Stimulated activated CD8-positive, alpha-beta memory T cell treated with anti-CD3 and anti-CD28 coated beads, Interleukin-2, amount 100 ng/mL, for 1 hour (primary cell): ENCODE measurements at places on chromosomes 5 and 9.

- DNase-seq = no peak
These were observed 84.8 kb downstream of the ADAMTS2 start for GRCh38 chr5:179260324-179261070.

DNA sequence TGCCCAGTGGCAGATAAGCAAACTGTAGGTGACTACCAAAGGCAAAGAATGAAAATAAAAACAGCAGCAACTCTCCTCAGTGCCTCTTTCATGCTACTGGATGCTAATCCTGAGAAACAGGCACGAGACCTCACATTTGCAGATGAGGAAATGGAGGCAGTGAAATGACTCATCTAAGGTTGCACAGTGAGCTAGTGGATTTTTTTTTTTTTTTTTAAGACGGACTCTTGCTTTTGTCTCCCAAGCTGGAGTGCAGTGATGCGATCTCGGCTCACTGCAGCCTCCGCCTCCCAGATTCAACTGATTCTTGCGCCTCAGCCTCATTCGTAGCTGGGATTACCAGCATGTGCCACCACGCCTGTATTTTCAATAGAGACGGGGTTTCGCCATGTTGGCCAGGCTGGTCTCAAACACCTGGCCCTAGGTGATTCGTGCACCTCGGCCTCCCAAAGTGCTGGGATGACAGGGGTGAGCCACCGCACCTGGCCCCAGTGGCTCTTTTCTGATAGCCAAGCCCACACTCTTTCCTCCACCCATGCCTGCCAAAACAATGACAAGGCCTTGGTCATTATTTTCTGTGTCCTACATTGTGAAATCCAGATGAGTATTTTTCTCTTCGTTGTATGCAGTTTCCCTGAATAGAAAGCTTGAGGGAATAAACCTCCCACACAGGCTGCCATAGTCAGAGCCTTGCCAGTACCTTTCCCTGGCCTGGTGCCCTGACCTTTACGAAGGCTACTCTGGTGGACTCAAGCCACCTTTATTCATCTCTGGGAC is 19.2 kb downstream of the DOCK2 start:
- no peak for DNase-seq

- DNase-seq = no peak
These were observed 50.5 kb upstream of the CTNNAL1 start for GRCh38 chr9:109063760-109064159.

DNA sequence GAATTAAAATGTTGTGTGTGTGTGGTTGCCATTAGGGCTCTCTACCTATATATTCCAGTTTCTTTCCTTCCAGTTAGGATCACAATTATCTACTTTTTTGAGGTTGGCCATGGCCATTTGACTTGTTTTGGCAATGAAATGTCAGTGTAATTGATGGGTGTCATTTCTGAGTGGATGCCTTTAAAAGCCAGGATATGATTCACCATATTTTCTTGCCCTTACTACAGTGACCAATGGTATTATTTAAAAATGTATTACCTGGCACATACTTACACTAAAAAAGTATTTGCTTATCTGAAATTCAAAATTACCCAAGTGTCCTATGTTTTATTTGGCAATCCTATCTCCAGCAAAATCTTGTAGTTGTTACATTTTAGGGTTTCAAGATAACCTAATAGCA is 258.7 kb upstream of the ACTBL2 start:
- DNase-seq = no peak

DNA sequence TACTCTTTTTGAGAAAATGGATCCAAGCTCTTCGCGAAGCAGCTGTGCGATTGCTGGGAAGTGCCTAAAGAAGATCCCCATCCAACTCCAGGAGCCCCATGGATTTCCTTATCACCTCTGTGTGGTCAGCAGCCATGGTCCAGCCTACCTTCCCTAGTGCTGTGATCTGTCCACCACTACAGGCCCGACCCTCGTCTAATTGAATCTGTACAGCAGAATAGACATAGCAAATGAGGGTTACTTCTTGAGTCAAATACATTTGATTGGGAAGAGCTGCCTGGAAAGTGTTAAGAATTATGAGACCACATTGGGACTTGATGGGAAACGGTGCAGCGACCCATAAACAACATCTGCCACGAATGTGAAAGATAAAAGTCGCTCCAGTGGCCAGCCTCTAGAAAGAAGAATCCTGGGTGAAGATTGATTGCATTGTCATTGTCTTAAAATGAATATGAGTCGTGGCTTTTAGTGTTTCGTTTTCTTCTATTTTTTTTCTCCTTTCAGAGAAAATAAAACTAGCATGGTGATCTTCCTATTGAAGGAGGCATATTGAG is 118.4 kb downstream of the PAM start:
- DNase-seq = no peak

GRCh38 chr5:113058269-113058668 is 81.7 kb downstream of the DCP2 start:
- no peak for DNase-seq

DNA sequence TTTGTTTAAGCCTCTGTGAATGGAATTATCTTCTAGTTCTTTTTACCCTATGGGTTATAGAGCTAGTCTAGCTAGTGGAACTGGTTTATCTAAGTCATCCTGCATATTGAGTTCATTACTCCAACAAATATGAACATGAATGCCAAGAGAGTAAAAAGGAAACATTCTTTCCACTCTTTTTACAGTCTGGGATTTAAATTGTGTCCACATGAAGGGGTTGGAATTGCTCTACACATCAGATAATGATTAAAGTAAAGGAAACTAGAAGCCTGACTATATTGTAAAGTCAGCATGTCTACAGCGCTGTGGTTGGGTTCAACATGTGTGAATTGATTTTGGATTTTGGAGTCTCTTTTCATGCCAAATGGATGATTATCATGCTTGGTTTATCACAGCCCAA is 173.1 kb downstream of the CCDC171 start:
- DNase-seq = no peak

GRCh38 chr9:93857528-93857927 is 97.6 kb downstream of the BARX1 start:
- DNase-seq = no peak

DNA sequence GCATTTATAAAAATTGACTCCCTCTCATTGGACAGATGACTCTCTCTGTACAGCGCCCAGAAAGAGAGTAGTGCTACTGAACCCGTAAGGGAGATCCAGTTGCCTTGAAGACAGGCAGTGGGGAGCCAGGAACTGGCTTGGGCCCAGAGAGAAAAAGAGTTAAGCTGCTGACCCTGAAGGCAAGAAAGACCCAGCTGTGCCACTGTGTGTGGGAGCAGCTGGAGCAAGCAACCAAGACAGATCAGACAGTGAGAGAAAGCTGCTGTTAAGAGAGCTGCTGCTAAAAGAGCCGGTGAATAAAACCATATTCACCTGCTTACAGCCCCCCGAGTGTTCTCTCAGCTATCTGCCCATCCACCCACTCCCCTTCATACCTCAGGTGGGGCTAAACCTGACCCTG is 149.7 kb upstream of the ADAMTS16 start:
- DNase-seq = no peak

GRCh38 chr5:16965581-16965980 is 29.5 kb upstream of the MYO10 start:
- no peak for DNase-seq

- DNase-seq = no peak
These were observed 505.4 kb upstream of the CLINT1 start for GRCh38 chr5:158364367-158364766.

- no peak for DNase-seq
These were observed 800 bp upstream of the KCNN2 start for GRCh38 chr5:114360816-114361723.

- DNase-seq = no peak
These were observed 166.1 kb downstream of the HACD4 start for GRCh38 chr9:20865347-20865746.

- no peak for DNase-seq
These were observed 4.8 kb upstream of the IER5L start for GRCh38 chr9:129182625-129183494.

GRCh38 chr9:87554171-87554910 is 56.7 kb downstream of the DAPK1 start:
- DNase-seq = no peak

DNA sequence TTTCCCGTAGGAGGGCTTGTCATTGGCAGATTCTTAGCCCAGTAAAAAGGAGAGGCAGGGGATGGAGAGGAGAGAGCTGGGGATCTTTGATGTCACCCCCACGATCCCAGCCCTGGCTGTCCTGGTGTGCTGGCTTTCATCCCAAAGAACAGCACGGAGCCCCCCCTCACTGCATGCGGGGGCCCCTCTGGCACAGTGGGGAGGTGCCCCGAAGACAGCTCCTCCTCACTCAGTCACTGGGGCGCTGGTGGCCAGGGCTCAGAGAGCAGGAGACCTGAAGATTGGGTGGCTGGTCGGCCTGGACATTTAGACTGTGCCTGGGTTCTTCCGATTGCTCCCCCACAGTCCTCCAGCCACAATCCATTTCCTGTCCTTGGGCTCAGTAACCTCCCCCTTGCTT is 207.5 kb downstream of the MELK start:
- DNase-seq = no peak

GRCh38 chr5:103178167-103178566 is 58.1 kb downstream of the PPIP5K2 start:
- no peak for DNase-seq

- no peak for DNase-seq
These were observed 46.9 kb downstream of the ARHGEF37 start for GRCh38 chr5:149628221-149628620.

GRCh38 chr5:129904102-129904666 is at the start of gene CHSY3:
TSS of gene CHSY3 (plus strand) at chr5:129904465.
- no peak for DNase-seq

GRCh38 chr5:95858023-95858461 is 35.5 kb upstream of the GLRX start:
- no peak for DNase-seq

GRCh38 chr5:168978500-168978899 is 322.4 kb downstream of the SLIT3 start:
- no peak for DNase-seq
